Hindlimb muscle (tissue), 1 donor: ENCODE measurements at places on chromosomes 5 and 9. TPM values are rescaled to one million over a fixed set of nuclear protein-coding genes. Genes with fewer than 3 reads are reported as not detected.

- DNase-seq: peak; percentile 27
These were observed 90.9 kb upstream of the BOD1 start for GRCh38 chr5:173707392-173707791.

GRCh38 chr9:98335661-98336060 is 80.2 kb upstream of the TBC1D2 start:
- no peak for DNase-seq

DNA sequence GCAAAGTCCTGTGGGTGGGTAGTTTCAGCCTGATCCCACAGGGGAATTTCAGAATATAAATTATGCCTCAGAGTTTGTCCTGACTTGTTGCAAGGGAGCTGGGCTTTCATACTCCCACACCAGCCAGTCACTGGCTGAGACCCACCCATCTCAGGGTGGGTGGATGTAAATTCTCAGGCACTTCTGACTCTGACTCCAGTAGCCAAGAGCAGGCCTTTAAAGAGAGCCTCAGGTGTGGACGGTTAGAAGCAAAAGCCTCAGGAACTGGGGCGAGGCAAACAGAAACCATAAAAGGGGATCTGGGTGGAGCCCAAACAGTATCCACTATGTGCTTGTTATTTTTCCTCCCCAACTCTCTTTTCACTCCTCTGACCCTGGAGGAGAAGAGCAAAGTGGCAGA is 28.6 kb upstream of the FBXW11 start:
- DNase-seq: no peak

GRCh38 chr5:62144401-62145022 is 161.5 kb upstream of the KIF2A start:
- DNase-seq: no peak

DNA sequence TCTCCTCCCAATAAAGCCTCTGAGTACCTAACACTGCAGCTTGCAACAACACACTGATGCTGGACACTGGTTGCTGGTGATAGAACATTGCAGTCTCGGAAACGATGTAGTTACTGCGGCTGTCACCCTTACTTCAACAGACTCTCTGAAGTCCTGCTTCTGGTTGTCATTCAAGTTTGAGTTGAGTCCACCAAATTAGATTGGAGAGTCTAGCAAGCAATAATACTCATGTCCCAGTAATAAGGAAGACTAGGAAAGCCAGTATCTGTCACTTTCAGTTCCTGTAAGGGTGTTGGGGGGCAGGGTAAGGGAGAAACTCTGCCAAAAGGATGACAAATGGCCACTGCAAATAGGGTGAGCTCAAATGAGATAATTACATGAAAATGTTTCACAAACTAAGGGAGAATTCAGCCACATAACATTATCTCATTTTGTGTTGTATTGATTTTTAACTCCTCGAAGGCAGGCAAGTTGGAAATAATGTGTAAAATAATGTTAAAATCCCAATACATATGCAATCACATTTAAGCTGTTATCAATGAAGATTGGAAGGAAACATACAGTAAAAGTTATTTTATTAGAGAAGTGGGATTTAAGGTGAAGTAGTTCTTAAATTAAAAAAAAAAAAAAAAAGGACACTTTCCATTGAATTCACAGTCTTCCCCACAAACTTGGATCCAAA is 849 bp upstream of the IFT74 start:
- no peak for DNase-seq

DNA sequence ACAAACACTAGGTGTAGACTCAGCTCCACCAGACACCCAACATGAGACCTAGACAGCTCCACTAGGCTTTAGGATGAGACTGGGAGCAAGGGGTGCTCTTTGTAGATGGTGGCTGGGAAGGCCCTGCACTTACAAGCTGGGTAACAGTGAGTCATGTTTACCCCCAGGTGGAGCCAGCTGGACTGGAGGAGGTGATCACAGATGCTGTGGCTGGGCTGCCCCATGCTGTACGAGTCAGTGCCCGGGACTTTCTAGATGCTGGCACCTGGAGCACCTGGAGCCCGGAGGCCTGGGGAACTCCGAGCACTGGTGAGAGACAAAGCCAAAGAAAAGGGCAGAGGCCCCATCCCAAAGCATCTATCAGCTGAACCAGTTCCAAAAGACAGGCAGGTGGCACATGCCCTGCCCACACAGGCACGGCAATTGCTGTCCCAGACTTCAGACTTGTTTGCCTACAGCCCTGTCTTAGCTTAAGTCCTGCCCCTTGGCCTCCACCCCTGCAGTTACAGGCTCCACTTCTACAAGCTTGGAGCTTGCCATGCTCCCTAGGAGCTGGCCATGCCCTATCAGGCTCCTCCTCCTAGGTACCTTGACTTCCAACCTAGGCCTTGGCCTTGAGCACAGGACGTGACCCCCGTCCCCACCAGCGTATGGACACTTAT is 2.7 kb downstream of the CCL27 start:
- no peak for DNase-seq

DNA sequence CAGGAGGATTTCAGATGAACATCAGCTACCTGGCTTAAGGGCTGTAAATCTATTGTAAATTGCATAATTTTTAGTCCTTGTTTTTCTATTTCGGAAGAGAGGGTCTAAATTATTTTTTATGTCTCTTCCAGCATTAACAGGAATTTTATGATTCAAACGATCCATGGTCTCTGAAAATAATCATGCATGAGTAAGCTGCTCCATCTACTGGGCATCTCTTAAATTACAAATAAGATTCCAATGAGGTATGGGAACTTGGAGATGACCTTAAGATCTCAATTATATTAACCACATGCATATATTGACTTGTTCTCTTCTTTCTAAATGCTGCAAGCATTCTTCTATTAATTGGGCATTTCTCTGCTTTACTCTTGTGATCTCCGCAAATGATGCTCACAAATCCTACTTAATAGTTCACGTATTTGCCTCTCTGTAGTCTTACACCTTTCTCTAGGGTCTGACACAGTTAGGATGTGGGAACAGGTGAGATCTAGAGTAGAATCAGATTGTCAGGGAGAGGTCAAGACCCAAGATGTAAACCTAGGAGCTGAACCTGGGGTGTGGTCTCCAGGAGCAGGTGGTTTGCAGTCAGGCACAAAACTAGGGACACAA is 86.9 kb downstream of the NUDT12 start:
- DNase-seq: peak; percentile 49

DNA sequence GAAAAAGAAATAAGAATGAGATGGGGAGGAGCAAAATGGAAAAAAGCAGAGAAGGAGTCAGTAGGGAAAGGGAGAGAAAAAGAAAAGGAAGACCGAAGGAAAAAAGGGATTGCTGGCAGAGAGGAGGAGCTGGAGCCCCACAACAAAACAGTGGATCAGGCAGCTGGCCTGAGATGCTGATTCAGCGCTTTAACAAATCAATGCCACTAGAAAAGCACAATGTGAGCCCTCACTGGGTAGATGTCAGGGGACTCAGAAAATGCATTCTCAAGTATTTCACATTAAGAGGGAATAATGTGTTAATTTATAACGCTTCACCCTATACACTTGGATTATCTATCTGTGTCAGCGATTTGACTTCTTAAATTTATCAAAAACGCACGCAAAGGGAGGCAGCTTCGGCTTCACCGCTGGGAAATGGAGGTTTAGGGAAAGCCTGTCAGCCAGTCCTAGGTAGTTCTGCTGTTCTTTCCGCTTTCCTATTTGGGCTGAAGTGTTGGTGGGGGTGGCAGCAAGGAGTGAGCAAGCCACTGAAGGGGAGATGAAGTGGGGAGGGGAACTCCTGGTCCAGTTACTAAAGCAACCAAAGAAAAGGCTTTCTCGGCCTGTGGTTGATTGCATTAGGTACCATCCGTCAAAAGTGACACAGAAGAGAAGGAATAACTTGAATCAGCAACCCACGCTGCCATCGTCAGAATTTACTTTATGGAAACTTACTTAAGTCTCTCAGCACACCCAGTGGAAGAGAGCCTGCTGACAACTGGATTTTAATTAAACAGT is 161.6 kb downstream of the BNC2 start:
- DNase-seq: no peak

DNA sequence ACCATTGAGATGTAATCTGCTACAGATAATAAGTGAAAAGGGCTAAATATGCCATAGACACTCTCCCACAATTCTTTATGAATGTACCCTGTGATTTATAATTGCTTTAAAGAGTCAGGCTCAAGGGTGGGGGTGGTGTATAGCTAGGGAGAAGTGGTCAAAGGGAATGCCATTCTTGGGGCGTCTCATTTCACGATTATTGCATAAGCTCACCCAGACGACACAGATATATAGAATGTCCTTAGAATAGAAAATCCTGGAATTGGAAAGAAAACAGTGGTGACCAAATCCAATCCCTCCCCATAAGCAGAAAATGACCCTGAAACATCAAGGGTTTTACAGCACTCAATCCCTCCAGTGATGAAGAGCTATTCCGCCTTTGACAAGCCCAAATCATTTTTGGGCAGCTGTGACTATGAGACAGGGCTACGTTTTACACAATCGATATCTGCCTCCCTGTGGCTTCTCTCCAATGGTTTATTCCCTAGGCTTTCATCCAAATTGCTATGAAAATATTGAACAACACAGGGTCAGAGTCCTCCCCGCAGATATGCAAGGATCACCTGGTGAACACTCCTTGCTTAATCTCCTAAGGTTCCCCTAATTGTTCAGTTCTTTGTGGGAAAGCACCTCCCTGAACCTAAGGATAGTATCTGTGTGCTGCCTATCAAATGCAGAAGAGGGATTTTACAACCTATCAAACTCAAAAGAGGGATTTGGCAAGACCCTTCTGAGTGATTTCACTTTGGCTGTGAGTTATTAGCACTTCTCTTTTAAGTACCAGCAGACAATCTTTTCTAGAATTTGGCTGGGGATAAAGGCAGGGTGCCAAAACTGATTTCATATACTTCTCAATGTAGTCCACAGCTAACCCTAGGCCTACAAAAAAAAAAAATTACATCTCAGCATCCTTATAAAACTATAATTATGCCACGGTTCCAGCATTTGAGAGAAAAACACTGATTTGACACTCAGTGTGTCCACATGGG is 144.9 kb upstream of the CDH6 start:
- peak; percentile 3 for DNase-seq

The FOXD4L5 gene
- 1.1 TPM for polyA plus RNA-seq

GRCh38 chr5:128708841-128709240 is 170.8 kb upstream of the FBN2 start:
- no peak for DNase-seq

GRCh38 chr9:89383030-89383720 is 64.9 kb downstream of the SECISBP2 start:
- DNase-seq: no peak

GRCh38 chr9:127123064-127123890 is 842 bp upstream of the ANGPTL2 start:
- peak; percentile 66 for DNase-seq

The HK3 gene
- 1.4 TPM for polyA plus RNA-seq

GRCh38 chr5:99724732-99725290 is 796.0 kb upstream of the CHD1 start:
- no peak for DNase-seq

- no peak for DNase-seq
These were observed 53.8 kb downstream of the ABHD17B start for GRCh38 chr9:71857159-71857558.

DNA sequence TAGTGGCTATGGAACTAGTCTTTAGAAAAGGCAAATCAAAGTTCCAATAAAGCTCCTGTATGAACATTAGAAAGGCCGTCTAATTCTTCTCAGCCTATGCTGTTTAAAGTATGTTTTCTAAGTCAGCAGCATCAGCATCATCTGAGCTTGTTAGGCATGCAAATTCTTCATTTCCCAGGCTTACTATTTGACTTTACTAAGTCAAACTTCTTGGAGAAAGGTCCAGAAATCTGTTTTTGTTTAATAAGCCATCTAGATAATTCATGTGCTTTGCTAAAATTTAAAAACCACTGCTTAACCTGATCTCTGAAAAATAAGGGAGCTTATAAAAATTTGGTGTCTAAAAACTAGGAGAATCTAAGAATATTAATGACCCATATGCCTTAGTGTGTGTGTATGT is 200.2 kb upstream of the SGCD start:
- DNase-seq: no peak
